ENCODE measurements at places on chromosomes 6 and 20.

GRCh38 chr20:2610941-2611720 lies 41.3 kb upstream of the NOP56 start:
- DNase-seq, result peak; percentile 30

DNA sequence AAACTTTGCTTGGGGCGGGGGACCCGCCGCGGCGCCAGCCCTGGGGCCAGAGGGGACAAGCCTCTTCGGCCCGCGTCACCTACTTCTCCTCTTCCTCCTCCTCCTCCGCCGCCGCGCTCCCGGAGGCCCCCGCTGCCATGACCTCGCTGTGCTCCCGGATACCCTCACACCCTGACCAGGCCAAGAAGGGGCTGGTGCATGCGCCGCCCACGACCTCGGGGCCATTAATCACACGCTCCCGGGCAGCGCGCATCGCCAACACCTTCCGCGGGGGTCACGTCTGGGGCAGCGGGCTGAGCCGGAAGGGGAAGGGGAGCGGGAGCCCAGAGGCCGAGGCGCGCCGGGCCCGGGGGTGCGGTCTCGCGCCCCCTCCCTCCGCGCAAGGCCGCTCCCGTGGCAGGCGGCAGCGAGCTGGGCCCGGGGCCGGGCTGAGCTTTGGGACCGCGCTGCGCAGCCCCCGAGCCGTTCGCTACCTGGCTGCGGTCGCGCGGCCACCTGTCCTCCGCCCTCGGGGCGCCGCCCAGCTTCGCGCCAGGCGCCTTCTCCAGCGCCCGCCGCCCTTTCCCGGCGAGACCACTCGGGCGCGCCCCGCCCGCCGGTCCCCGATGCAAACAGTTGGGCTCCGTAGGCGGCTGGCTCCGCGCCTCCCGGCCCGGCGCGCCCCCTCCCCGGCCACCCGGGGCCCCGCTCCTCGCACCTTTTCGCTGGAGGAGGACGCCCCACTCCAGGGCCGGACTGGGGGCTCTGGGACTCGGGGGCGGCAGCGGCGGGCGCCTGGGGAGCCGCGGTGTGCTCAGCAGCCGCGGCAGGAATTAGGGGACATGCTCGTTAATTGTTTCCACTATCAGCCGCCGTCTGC lies 575 bp upstream of the CNR1 start:
- DNase-seq, result no peak

DNA sequence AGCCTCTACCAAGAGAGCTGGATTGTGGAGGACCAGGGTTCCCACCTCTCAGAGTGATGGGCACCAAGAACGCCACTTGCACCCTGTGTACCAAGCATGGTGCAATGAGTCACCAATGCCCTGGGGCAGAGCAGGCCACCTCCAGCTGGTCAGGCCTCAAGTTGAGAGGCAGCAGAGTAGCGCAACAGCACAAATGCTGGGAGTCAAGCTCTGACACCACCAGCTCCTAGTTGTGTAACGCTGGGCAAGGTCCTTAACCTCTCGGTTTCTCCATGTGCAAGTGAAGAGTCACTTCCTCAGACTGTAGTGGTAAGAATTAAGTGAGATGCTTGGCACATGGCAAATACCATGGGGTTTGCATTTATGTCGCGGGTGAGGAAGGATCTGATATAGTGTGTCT lies 25.6 kb downstream of the GFOD1 start:
- no peak for DNase-seq

DNA sequence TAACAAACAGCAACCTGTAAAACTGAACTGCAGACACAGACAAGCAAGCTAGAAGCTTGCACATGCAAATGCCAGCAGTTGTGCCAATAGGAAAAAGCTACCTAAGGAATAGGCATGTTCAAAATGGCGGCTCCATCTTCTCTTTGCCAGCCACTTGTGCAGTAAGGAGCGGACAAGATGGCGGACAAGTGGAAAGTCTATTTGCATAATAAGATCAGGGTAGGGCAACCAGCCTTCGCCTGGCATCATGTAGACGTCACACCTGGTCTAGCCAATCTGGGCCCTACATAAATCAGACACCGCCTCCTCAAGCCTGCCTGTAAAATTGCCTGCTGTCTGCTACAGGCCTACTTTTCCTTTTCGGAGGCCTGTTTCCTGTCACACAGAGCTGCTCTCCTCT lies 18.0 kb downstream of the C6orf52 start:
- DNase-seq, result no peak

GRCh38 chr20:17683218-17684076 lies 1.4 kb upstream of the RRBP1 start:
- DNase-seq, result no peak

- no peak for DNase-seq
Observed at GRCh38 chr6:40958738-40959137, 80.3 kb downstream of the UNC5CL start.

GRCh38 chr6:158561938-158562337 lies 2.0 kb downstream of the TMEM181 start:
- no peak for DNase-seq

DNA sequence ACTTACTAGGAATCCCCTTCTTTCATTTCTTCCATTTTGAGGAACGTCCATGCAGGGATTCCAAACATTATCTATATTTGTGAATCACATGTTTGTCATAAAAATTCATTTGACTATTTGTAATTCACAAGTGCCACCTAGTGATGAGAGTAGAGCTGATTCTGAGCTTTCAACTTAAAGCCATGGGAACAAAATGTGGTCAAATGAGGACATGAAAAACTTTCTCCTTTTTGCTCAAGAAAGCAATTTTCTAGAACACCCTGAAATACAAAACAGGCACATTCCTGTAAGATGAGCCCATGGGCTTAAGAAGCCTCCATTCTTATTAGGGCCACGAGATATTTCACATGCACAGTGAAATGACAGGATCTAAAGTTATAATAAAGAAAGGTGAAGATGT lies 12.3 kb downstream of the MAP3K7 start:
- no peak for DNase-seq

DNA sequence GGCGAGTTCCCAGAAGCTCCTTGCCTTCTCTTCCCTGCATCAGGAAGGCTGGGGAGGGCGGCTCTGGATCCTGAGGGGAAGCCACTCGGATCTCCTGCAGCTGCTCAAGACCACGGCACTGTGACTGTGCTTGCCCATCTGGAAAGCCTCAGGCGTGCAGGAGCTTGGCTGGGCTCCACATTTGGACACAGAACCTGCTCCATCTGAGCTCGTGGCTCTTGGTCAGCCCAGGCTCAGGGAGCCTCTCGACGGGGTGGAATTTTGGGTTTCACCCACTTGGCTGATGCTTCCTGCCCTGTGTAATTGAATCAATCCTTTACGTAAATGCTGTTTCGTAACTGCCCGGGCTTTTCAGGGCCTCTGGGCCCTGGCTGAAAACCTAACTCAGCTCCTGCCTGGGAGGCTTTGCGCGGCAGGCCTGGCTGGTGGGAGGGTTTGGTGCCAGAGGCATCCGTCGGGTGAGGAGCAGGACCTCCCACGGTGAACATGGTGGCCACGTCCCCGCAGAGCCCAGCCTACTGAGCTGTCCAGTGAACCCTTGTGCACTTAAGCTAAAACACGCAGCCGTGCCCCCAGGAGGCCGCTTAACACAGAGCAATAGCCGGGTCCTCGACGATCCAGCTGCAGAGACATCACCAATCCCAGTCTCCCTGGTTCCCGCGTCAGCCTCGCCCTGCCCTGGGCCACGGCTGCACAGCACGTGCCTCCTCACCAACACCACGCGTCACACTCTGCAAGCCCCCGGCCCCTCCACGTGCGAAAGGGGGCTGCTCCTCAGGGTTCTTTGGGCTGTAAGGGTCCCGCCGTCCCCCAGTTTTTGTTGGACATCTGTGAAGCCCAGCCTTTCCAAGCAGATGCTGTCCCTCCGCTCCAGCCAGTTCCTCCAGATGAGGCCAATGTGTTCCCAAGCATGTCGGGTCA lies 241.0 kb downstream of the DLL1 start:
- no peak for DNase-seq

Data from DMS153 (cell line).